NCI-H1694 (cell line): ENCODE measurements at places on chromosomes 5 and 9.

DNA sequence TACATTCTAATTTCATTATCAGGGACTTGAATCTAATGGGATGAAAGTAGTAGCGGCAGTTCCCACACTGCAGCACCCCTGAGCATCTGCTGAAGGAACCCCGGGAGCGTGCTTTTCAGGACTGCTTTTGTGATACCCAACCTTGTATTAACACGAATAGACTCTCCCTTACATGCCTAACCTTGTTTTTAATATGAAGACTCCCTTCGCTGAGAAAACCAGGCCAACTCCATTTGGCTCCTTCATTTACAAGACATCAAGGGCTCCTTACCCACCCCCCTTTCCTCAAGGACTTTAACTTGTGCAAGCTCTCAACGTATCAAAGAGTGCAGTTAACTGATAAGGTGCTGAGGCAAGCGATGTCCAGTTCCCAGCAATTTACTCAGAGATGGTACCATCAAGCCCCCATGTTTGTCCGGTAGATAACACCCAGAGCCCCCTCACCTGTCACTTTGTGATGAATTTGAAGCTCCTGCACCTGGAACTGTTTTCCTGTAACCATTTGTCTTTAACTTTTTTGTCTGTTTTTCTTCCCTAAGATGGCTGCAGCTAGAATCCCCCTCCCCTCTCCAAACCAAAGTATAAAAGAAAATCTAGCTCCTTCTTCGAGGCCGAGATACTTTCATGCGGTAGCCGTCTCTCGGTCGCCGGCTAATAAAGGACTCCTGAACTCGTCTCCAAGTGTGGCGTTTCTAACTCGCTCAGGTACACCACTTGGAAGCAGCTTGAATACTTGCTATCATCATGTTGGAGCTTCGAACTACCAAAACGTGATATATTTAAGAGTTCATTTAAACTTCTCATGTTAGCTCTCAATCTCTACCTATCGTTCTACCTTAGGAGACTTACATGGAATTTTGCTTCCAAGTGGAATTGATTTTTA lies 10.7 kb downstream of the HNRNPH1 start:
- no peak for DNase-seq

DNA sequence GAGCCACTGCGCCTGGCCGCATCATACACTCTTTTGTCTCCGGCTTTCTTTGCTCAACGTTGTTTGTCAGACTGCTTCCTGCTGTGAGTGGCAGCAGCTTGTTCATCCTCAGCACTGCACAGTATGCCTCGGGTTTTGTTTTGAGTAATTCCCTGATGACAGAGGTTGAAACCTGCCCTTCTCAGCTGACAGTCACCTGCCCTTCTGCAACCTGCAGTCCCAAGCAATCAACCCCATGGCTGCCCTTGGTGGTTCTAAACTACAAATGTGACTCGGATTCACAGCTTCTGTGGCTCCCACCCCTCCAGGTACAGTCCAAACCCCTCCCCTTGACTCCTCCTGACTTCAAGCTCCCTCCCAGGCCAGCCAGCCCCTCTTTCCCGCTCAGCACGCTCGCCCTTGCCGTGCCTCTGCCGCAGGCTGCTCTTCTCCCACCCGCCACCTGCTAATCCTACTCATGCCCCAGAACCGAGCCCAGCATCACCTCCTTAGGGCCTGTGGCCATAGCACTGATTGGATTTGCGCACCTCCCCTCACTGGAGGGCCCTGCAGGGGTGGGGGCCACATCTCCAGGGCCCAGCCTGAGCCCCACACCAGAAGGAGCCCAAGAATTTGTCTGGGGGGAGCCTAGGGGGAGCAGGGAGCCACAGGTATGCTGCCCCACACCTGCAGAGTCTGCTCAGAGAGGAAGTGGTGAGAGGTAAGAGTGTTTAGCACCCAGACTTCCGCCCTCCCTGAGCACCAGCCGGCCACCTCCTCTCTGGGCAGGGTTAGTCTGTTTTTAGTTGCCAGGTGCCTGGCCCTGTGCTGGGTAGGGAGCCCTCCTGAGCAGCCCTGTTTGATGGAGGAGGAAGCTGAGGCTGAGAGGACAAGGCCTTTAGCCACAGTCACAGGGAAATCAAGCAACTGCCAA lies 10.1 kb downstream of the EEIG1 start:
- peak; percentile 28 for DNase-seq

DNA sequence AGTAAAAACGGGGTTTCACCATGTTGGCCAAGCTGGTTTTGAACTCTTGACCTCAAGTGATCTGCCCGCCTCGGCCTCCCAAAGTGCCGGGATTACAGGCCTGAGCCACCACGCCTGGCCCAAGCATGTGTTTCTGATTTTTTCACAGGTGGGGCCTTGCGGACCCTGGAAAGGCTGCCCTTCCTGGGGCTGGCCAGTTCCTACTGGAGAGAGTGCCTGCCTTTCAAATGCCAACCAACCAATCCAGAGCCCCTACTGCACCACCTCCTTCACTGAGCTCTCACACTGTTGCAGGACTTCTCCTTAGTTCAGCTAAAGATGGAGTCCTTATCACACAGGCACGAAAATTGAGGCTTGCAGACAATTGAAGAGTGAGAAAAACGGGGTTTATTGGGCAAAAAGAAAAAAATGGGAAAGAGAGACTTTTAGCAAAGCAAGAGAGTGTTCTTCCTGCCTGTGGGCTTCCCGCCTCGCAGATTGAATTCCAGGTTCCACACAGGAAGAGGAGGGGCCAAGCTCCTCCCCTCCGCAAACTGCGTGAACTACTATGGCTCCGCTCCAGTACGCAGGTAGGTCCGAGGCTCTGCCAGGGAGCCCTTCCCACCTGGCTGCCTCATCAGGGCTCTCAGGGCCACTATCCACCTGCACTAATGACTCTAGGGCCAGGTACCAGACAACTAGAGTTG lies 8.3 kb upstream of the CMBL start:
- no peak for DNase-seq

DNA sequence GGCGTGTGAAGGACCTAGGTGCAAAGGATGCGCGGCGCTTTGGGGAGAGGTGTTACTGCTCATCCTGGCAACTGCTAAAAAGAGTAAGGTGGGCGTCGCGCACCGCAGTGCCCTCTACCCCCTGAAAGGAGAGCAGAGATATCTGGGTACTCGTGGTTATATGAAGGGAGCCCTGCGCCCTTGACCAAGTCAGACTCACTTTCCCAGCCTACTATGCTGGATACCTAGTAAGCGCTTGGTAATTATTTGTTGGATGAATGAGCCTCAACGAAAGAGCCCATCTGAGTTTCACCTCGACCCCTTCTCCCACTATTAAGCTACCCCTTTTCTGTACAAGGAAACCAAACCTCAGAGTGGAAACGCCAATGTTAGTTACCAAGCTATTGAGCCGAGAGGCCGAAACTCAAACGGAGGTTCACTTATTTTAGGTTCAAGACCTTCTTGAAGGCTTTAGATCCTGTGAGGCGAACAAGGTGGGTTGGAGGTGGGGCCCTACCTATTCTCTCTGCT lies 8.0 kb downstream of the LHX6 start:
- no peak for DNase-seq

DNA sequence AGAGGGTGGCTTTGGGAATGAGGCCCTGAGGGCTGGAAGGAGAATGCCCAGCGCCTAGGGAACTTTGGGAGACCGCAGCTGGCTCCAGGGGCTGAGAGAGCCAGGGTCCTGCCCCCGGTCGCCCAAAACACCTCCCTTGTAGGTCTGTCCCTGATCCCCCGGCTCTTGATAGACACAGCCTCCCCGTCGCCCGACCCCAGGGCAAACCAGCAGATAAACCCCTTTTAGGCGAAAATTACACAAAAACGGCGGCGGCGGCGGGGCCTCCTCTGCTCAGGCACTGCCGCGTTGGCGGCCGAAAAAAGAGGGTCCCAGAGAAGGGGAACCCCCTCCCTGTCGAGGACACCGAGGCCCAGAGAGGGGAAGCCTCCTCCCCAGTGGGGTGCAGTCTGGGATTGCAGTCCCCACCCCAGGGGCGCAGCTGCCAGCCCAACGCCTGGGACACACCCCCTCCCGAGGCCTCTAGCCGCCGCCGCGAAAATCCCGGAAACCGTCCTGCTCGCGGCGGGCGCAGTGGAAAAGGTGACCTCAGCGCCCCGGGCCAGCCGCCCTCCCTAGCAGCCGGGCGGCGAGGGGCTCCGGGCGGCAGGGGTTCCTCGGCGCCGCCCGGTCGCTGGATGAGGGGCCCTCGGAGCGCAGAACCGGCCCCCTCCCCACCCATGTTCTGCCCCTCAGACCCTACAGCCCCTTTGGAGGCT lies 3.1 kb upstream of the BARX1 start:
- DNase-seq, result no peak

DNA sequence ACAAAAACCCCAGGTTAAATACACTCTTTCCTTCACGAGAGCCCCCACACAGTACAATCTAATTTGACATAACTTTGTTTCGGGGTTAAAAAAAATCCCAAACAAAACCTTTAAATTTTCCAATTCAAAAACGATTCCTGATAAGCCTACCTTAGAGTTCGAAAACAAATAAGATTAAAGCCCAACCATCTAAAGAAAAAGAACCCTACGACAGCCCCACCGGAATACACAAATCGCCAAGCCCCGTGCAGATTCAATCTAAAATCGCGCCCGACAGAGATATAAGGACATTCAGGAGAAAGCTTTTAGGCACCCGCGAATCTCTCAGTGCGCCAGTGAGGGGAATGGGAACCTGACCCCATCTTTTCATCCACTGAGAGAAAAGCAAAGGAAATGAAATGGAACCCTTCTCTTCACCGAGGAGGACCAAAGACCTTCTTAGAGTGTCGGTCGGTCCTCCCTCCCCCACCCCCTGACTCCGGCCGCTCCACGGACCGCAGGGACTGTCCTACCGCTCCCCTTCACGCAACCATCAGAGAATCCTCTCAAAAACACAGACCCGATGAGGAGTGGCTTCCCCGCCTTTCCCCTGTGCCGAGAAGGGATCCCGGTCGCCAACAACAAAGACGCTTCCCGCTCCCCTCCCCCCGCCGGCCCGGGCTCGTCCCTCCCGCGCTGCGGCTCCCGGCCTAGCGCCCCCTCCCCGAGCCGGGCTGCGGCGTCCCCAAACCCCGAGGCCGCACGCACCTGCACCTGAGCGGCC lies 925 bp downstream of the ABHD17B start:
- no peak for DNase-seq
